ENCODE measurements at places on chromosomes 3 and 15.

- no peak for DNase-seq
Observed at GRCh38 chr3:1404270-1404962, 311.6 kb downstream of the CNTN6 start.

DNA sequence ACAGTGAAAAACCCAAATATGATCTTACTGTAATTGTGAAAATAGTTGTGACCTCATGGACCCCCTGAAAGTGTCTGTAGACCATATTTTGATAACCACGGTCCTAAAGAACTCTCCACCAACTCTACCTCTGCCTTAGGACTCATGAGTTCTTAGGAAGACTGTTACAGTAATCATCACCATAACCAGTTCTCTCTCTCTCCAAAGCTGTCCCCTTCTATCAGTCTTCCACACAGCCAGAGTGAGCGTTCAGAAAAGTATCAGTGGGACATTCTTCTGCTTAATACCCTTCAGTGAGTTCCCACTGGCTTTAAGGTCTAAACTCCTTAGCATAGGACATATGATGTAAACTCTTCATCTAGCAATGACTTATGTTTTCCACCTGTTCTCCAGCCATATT lies 27.6 kb upstream of the ST6GAL1 start:
- DNase-seq: no peak

- no peak for DNase-seq
Observed at GRCh38 chr3:157204431-157204830, 44.5 kb upstream of the CCNL1 start.

- DNase-seq: peak; percentile 39
Observed at GRCh38 chr3:85576091-85576690, 617.4 kb downstream of the CADM2 start.

All from left ventricle myocardium superior (tissue), 1 donor.